ENCODE measurements at places on chromosomes 16 and 17.

- DNase-seq, result no peak
Observed at GRCh38 chr17:16456742-16457316, 35.2 kb downstream of the LRRC75A start.

GRCh38 chr17:35057332-35057915, 6.1 kb downstream of the RFFL start:
- DNase-seq, result peak; percentile 41

- no peak for DNase-seq
Observed at GRCh38 chr17:59413014-59413766, 81.7 kb downstream of the YPEL2 start.

GRCh38 chr17:76013377-76013932, 12.8 kb downstream of the CDK3 start:
- no peak for DNase-seq

- no peak for DNase-seq
Observed at GRCh38 chr16:22240023-22240710, 34.1 kb downstream of the EEF2K start.

DNA sequence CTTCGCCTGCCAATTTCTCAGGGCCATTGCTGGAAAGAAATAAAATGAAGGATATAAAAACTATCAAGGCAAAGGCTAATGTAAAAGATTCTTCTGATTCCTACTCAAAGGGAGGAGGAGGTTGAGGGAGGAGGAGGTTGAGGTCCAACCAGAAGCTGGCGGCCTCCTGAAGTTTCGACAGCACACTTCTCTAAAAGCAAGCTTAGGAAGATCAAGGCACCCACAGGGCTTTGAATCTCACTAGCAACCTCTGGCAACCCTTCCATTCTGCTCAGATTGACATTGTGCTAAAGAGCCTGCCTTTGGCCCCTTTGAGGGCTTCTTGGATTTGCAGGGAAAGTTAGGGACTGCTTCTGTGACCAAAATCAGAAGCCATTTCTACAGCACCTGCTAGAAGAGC, 81.5 kb upstream of the TNRC6C start:
- DNase-seq, result no peak

All from NCI-H2029 treated with DMSO at 0.1 percent for 48 hours (cell line).